ENCODE measurements at places on chromosomes 5 and 9.

- no peak overlapping the region for H3K4me3 ChIP-seq
- no peak overlapping the region for H3K27ac ChIP-seq
- peaks cover 10% of the 10 kb centered on the region for H3K4me1 ChIP-seq
- peaks cover 10% of the 10 kb centered on the region for H3K36me3 ChIP-seq
- DNase-seq, result no peak
Measured at GRCh38 chr9:131627648-131628458, 82.5 kb downstream of the PRRT1B start.

DNA sequence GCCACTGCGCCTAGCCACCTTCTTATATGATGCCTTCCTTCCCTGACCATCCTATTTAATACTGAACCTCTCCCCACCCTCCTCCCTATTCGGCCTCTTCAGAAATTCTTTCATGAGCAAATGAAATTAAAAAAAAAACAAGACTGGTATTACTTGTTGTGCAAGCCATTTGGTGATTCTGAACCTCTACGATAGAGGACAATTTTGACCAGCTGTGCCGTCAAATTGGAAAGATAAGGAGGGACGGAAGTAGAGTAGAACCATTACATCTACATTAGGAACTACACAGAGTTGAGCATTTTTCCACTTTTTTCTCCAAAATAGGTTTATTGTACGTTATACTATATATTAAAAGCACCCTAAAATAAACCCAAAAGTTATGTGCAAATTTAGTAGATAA is 2.9 kb downstream of the DHX29 start:
- no peak overlapping the region for H3K4me3 ChIP-seq
- peaks cover 2% of the 10 kb centered on the region for H3K4me1 ChIP-seq
- DNase-seq, result no peak
- no peak overlapping the region for H3K27ac ChIP-seq
- H3K27me3 ChIP-seq, result no peaks in the 10 kb centered on the region

- no peak overlapping the region for H3K27ac ChIP-seq
- no peak overlapping the region for H3K4me3 ChIP-seq
- peaks cover 10% of the 10 kb centered on the region for H3K4me1 ChIP-seq
- H3K36me3 ChIP-seq, result no peaks in the 10 kb centered on the region
Measured at GRCh38 chr5:119059740-119060255, 11.1 kb upstream of the DMXL1 start.

DNA sequence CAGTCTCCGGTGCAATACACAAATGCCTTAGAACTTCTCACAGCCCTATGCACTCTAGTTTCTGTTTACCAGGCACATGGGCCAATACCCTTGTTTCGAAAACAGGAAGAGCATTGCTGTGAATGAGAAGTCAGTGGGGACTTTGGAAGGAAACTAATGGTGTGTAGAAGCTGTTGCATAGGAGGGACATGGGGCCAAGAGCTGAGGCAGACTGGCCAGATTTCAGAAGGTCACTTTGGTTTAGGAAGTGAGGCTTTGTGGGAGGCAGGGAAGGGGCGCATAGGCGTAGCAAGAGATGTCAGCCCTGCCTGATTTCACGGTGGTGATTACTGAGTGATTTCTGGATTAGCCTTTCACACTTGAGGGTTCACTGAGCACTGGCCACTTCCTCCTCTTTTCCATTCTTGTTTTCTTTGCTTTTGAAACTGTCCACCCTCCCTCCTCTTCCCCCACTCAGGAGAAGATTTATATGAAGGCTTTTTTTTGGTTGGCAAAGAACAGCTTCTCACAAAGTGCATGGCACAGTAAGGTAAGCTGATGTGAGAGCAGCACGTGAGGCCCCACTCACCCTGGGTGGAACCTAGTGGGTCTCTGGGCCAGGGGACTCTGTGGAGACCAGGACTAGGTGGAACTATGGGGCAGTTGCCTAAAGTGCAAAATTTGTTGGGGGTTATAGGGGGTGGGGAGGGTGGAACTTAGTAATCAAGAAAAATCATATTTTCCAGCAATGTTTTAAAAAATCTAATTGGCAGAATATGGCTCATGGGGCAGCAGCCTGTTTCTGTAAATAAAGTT is 6.1 kb upstream of the TMEM252 start:
- peaks cover 21% of the 10 kb centered on the region for H3K27me3 ChIP-seq
- H3K4me1 ChIP-seq, result no peaks in the 10 kb centered on the region
- H3K4me3 ChIP-seq, result no peak overlapping the region
- H3K27ac ChIP-seq, result no peak overlapping the region
- no peak for DNase-seq
- no peaks in the 10 kb centered on the region for H3K36me3 ChIP-seq

GRCh38 chr5:158451203-158451992 is 592.5 kb upstream of the CLINT1 start:
- H3K27me3 ChIP-seq, result peaks cover 4% of the 10 kb centered on the region
- no peaks in the 10 kb centered on the region for H3K36me3 ChIP-seq
- H3K4me1 ChIP-seq, result peaks cover 19% of the 10 kb centered on the region
- no peak for DNase-seq
- peak overlapping the region; percentile 56 for H3K27ac ChIP-seq

DNA sequence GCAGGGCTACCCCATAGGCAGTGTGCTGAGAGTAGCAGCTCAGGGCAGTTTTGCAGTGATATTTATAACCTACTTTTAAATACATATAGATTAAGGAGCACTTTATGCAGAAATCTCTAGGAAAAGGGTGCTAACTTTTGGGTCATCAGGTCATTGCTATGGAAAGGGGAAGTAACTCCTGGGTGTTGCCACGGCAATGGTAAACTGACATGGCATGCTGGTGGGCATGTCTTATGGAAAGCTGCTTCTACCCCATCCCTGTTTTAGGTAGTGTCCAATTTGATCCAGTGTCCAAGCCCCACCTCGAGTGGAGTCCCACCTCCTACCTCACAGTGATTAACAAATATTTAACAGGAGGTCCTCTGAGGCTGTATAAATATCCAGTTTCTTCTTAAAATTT is 56.8 kb upstream of the XPA start:
- H3K27me3 ChIP-seq, result peaks cover 11% of the 10 kb centered on the region
- no peak overlapping the region for H3K27ac ChIP-seq
- H3K4me3 ChIP-seq, result no peak overlapping the region
- no peaks in the 10 kb centered on the region for H3K4me1 ChIP-seq
- H3K36me3 ChIP-seq, result no peaks in the 10 kb centered on the region
- no peak for DNase-seq

- no peak overlapping the region for H3K27ac ChIP-seq
- H3K4me1 ChIP-seq, result peaks cover 16% of the 10 kb centered on the region
- DNase-seq, result no peak
- H3K36me3 ChIP-seq, result peaks cover 6% of the 10 kb centered on the region
- no peak overlapping the region for H3K4me3 ChIP-seq
- H3K27me3 ChIP-seq, result peaks cover 3% of the 10 kb centered on the region
Measured at GRCh38 chr9:112861638-112862555, 28.8 kb downstream of the SLC46A2 start.

- no peaks in the 10 kb centered on the region for H3K27me3 ChIP-seq
- no peak overlapping the region for H3K4me3 ChIP-seq
- no peak for DNase-seq
- H3K4me1 ChIP-seq, result no peaks in the 10 kb centered on the region
- peaks cover 2% of the 10 kb centered on the region for H3K36me3 ChIP-seq
- no peak overlapping the region for H3K27ac ChIP-seq
Measured at GRCh38 chr9:94525396-94526035, 29.4 kb upstream of the PCAT7 start.

GRCh38 chr5:115514220-115514619 is 30.4 kb downstream of the FEM1C start:
- no peaks in the 10 kb centered on the region for H3K36me3 ChIP-seq
- no peak overlapping the region for H3K4me3 ChIP-seq
- no peaks in the 10 kb centered on the region for H3K4me1 ChIP-seq

GRCh38 chr5:111689357-111689935 is 67.5 kb downstream of the NREP start:
- H3K27ac ChIP-seq, result peak overlapping the region; percentile 29
- H3K27me3 ChIP-seq, result peaks cover 4% of the 10 kb centered on the region
- H3K4me3 ChIP-seq, result no peak overlapping the region
- H3K36me3 ChIP-seq, result no peaks in the 10 kb centered on the region
- no peaks in the 10 kb centered on the region for H3K4me1 ChIP-seq

GRCh38 chr9:5509573-5509972 is 758 bp upstream of the PDCD1LG2 start:
- no peaks in the 10 kb centered on the region for H3K27me3 ChIP-seq
- no peaks in the 10 kb centered on the region for H3K4me1 ChIP-seq
- no peak overlapping the region for H3K27ac ChIP-seq
- H3K36me3 ChIP-seq, result no peaks in the 10 kb centered on the region

- no peak overlapping the region for H3K4me3 ChIP-seq
- no peak overlapping the region for H3K27ac ChIP-seq
- H3K36me3 ChIP-seq, result no peaks in the 10 kb centered on the region
- peaks cover 3% of the 10 kb centered on the region for H3K27me3 ChIP-seq
- H3K4me1 ChIP-seq, result no peaks in the 10 kb centered on the region
- DNase-seq, result no peak
Measured at GRCh38 chr9:79900754-79901153, 329.0 kb downstream of the TLE4 start.

- H3K4me3 ChIP-seq, result no peak overlapping the region
- no peak overlapping the region for H3K27ac ChIP-seq
- H3K36me3 ChIP-seq, result peaks cover 4% of the 10 kb centered on the region
- DNase-seq, result no peak
Measured at GRCh38 chr9:7137571-7137970, 379.8 kb downstream of the KDM4C start.

DNA sequence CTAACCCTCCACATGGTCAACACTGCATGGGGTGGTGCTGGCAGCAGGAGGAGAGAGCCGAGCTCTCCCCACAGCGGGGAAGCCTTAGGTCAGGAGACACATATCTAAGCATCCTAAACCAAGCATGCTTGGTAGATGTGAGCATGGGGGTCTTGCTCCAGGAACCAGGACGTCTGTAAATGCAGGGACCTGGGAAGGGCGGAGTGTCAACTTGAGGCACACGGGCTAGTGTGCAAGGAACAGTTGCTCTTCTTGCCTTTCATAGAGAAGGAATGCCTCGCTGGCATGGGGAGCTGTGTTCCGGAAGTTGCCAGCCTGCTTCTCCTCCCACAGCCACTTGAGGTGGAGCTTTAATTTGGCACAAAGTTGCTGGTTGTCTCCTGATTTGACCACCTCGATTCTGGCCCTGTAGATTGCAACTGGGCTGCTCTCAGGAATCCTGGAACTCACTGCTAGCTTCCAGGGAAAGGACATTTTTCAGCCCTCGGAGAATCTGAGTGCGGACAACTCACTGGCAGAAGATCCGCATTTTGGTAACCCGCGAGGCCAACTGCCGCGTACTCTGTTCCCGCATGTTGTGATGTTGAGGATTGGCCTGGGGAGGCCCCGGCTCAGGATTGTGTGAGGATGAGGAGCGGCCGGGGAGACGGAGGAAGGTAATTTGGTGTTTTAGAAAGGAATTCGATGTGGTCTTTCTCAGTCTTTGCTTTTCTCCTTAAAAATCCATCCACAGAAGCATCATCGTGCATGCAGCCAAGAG is 370.3 kb upstream of the IRX1 start:
- H3K27ac ChIP-seq, result no peak overlapping the region
- no peak for DNase-seq
- H3K27me3 ChIP-seq, result peaks cover 35% of the 10 kb centered on the region
- no peak overlapping the region for H3K4me3 ChIP-seq
- no peaks in the 10 kb centered on the region for H3K4me1 ChIP-seq

DNA sequence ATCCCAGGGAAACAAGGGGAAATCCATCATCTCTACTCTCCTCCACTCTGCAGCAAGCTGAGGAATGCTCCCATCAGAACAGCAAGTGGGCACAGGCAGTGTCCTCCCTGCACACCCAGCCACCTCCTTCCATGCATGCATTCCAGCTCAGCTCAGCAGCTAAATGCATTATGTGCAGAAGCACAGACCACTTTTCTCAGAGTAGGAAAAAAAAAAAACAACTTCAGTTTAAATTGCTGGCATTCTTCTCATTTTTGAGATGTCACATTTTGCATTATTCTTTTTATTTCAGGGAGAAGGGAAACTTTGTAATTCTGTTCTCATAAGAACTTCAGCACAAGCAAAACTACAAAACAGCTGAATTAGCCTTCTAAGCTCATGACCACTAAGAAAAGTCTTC is 312.2 kb downstream of the SEMA5A start:
- no peak overlapping the region for H3K27ac ChIP-seq
- no peaks in the 10 kb centered on the region for H3K27me3 ChIP-seq
- no peaks in the 10 kb centered on the region for H3K4me1 ChIP-seq
- H3K4me3 ChIP-seq, result no peak overlapping the region

- H3K27me3 ChIP-seq, result peaks cover 56% of the 10 kb centered on the region
- no peak for DNase-seq
- H3K36me3 ChIP-seq, result no peaks in the 10 kb centered on the region
Measured at GRCh38 chr5:100904259-100904861, 1.3 kb upstream of the ST8SIA4 start.

DNA sequence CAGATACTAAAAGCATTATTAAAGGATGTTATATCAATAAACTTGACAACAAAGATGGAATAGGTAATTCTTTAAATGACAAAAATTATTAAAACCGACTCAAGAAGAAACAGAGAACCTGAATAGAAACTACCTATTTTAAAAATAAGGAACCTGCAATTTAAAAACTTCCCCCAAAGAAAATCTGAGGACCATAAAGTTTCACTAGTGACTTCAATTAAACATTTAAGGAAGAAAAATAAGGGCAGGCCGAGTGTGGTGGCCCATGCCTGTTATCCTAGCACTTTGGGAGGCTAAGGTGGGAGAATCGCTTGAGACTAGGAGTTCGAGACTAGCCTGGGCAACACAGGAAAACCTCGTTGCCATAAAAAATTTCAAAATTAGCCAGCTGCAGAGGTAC is 99.6 kb downstream of the FANCC start:
- no peak overlapping the region for H3K4me3 ChIP-seq
- H3K27me3 ChIP-seq, result no peaks in the 10 kb centered on the region
- H3K27ac ChIP-seq, result no peak overlapping the region

DNA sequence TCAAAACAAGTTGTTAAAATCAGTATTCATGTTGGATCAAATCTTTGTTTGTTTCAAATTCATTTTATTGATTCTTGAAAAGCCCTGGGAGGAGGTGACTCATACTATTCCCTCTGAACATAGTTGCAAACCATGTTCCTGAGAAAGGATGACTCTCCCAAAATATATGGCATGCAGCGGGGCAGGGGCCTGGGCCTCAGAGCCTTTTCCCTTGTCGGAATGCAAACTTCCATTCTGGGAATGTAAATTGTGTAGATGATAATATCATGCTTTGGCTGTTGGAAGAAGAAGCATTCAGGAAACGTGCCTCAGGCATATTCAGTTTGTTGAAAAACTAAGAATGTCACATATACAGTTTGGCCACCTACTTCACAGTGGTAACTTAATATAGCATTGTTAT is 242.0 kb downstream of the AUH start:
- H3K27me3 ChIP-seq, result peaks cover 2% of the 10 kb centered on the region
- H3K4me3 ChIP-seq, result no peak overlapping the region
- H3K27ac ChIP-seq, result no peak overlapping the region
- DNase-seq, result no peak

- H3K27ac ChIP-seq, result no peak overlapping the region
- H3K36me3 ChIP-seq, result no peaks in the 10 kb centered on the region
- H3K4me3 ChIP-seq, result no peak overlapping the region
Measured at GRCh38 chr5:178323541-178323865, 90.9 kb upstream of the PHYKPL start.

All from progenitor cell of endocrine pancreas (in vitro differentiated cells).